ENCODE measurements at places on chromosomes 11 and 22.

DNA sequence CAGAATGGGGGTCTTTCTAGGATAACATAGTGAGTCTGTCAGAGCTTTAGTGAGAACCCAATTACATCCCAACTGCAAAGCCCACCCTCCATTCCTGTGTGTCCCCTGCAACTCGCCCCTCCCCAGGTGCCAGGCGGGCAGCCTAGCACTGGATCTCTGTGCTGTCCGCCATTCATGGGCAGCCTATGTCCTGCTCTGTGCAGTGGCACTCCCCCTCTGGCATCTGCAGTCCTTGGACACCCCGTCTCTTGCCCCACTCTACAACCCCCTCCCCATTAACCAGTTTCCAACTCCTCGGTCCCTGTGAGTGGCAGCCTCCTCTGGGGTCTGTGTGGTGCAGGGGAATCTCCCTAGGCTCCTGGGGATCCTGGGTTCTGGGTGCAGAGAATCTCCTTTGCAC lies 37.0 kb downstream of the MYO7A start:
- no peak for DNase-seq

DNA sequence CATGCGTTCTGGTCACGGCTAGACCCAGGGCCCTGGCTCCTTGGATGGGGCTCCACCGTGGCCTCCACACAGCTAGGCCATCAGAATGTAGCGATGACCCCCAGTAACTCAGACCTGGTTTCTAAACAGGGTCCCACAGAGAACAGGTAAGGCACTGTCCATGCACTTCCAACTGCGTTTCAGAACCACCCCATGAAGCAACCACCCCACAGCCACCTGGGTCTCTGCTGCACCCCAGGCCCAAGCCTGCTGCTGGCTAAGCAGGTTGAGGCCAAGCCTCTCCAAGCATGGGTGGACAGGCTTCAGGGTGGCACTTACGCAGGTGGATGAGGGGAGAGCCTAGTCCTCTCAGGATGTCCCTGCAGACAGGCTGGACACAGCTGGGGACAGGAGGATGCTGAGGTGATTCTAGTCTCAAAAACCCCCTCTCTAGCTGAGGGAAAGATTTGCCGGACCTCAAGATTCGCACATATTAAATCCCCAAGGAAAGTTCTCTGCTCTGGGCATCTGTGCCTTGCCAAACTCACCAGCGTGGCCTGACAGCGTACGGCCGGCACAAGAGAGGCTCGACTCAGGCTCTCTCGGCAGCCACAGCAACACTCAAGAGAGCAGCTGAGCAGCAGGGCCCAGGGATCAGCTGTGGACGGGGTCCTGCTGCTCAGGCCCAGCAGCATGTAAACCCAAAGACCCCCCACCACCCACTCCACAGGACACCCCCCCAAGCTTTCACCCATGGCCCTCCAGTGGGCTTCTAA lies 141.6 kb downstream of the CRYBB2 start:
- DNase-seq, result no peak

DNA sequence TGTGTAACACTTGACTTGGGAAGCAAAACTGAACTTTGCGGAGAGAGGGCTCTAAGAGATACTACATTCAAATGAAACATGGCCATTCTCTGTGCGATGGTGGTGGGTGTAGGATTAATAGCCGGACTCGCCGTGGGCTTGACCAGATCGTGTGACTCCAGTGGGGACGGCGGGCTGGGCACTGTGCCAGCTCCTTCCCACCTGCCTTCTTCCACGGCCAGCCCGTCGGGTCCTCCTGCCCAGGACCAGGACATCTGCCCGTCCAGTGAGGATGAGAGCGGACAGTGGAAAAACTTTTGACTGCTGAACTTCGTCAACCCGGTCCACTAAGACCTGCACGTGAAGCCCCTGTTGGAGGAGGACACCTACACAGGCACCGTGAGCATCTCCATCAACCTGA lies 137.4 kb downstream of the OR4C45 start:
- DNase-seq, result no peak

- DNase-seq, result no peak
Measured at GRCh38 chr22:30175690-30176288, 70.8 kb downstream of the LIF start.

- no peak for DNase-seq
Measured at GRCh38 chr22:45341498-45341897, 31.8 kb downstream of the FAM118A start.

GRCh38 chr22:17897426-17897825 lies 123.2 kb upstream of the BID start:
- no peak for DNase-seq

- DNase-seq, result no peak
Measured at GRCh38 chr22:27641049-27641795, 160.3 kb downstream of the MN1 start.

DNA sequence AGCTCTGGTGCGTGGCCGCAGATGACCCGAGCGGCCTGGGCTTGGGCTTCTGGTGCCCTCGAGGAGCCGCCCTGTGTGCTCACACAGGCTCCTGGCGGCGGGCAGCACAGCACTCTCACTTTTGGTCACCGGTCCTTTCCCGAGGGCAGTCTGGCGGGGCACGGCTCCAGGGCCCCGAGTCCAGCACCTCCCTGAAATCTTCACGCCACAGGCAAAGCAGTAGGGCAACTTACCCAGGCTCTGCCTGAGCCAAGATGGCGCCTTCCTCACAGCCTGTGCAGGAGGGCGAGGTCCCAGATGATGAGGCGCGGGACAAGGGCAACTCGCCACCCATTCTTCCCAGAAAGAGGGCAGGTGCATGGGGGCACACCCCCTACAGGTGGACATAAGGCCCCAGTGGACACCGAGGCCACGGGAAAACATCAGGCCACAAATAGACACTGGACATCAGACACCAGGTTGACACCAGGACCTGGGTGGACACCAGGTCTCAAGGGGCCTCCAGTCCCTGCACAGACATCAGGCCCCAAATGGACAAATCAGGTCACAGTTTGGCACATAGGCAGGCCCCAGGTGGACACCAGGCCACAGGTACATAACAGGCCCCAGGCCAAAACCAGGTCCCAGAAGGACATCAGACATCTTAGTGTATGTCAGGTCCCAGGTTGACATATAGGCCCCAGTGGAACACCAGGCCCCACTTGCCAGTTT lies 57.6 kb upstream of the SEPTIN5 start:
- DNase-seq, result no peak

- DNase-seq, result no peak
Measured at GRCh38 chr11:27075655-27076054, 35.0 kb downstream of the BBOX1 start.

DNA sequence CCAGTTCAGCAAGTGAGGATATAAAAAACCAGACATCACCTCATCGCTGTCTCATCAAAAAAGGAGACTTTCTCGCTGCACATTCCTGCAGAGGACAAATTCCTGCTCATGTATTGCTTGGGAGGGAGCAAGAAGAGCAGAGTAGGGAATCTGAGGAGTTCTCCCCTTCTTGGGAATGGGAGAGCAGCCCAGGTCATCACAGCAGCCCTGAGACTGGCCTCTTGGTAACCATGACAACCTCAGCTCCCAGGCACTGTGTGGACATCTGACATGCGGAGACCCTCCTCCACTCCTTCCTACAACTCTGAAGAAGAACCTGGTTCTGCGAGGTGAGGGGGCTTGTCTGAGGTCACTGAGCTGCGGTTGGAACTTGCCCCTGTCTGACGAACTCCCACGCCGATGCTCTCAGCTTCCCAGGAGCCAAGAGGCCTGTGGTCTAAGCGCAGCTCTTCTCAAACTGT lies 17.9 kb downstream of the RFPL1 start:
- no peak for DNase-seq

DNA sequence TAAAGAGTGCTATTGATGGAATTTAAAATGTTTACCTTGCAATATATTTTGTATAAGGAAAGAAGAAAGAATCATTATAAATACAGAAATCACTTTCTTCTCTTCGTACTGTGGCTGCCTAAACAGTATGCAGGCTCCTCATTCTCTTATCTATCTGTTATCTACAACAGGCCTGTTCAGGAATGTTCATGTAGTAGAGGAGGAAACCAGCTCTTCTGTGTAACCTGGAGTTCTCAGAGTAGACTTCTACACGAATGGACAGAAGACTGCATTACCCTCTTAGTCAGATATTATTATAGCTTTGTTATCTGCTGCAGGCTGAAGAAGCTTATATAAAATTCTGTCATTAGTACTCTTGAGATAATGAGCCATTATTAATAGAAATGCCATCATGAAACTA lies 1225.9 kb upstream of the CNTN5 start:
- DNase-seq, result no peak

DNA sequence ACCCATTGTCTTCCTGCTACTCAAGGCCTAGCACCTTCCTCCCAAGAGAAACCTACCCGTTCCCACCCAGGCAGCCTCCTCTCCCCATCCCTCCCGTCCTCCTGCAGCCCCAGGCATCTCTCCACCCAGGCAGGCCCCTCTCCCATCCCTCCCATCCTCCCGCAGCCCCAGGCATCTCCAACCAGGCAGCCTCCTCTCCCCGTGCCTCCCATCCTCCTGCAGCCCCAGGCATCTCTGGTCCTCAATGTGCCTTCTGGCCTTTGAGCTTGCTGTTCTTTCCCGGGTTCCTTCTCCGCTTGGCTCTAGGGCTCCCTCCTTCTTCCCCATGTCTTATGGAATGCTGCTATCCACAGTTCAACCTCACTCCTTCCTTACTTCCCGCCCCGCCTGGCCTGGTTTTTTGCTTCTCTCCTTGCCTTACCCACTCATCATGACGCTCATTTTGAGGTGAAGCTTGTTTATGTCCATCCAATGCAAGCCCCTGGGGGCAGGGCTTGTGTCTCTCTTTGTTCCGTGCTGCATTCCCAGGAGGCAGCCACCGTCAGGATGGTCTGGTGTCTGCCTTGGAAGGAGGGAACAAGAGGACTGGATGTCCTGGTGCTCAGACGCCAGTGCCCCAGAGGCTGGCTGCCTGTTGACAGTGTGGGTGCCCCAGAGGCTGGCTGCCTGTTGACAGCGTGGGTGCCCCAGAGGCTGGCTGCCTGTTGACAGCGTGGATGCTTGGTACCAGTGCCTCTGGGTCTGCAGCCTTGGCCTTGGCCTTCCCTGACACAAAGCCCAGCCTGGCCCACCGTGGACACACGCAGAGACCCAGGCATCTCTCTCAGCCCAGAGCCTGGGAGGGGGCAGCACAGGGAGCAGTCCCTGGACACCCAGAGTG lies 815.7 kb downstream of the BRD1 start:
- DNase-seq, result no peak

- DNase-seq, result no peak
Measured at GRCh38 chr22:39593066-39593930, 22.7 kb downstream of the CACNA1I start.

DNA sequence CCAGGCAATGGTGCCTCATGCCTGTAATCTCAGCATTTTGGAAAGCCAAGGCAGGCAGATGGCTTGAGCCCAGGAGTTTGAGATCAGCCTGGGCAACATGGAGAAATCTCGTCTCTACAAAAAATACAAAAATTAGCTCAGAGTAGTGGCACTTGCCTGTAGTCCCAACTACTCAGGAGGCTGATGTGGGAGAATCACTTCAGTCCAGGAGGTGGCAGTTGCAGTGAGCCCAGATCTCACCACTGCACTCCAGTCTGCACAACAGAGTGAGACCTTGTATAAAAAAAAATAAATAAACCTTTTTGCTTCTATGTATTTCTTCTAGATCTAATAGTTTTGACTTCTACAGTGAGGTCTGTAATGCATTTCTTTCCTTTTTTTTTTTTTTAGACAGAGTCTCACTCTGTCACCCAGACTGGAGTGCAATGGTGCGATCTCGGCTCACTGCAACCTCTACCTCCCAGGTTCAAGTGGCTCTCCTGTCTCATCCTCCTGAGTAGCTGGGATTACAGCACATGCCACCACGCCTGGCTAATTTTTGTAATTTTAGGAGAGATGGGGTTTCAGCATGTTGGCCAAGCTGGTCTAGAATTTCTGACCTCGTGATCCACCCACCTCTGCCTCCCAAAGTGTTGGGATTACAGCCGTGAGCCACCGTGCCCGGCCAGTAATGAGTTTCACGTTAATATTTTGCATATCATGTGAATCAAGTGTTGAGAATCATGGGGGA lies 18.1 kb upstream of the RDX start:
- DNase-seq, result no peak

DNA sequence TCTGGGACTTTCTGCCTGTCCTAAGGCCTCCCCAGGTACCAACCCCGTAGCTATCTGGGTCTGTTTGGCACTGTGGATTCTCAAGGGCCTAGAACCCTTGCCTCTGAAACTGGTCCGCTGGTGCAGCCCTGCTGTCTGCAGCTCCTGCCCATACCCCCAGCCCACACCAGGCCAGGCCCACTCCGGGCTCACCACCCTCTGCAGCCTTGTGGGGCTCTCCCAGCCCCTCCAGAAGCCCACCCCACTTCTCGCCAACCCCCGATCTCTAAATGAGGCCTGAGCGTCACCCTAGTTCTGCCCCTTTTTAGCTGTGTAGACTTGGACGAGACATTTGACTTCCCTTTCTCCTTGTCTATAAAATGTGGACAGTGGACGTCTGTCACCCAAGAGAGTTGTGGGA lies 4.7 kb downstream of the KLHDC7B start:
- no peak for DNase-seq
